ENCODE measurements at places on chromosomes 5 and 9.

- no peak for DNase-seq
These were observed 66.4 kb upstream of the MARCHF11 start for GRCh38 chr5:16245956-16246355.

- no peak for DNase-seq
These were observed 52.2 kb downstream of the MAP1B start for GRCh38 chr5:72159501-72159911.

DNA sequence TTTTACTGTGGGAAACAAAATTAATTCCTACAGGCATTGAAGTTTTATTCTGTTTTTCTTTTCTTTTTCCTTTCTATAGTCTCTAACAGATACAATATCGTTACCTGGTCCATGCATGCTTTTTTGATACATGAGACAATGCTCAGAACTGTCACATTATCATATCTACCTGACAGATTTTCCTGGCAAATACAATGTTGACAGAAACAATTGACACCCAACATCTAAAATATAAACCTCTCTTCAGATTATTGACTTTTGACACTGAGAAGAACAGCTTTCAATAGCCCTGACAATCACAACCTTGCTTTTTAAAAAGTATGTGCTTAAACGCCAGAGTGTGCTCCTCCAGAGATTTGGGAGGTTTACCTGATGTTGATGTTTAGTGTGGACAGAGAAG, 2334.6 kb upstream of the WWC1 start:
- DNase-seq = no peak

DNA sequence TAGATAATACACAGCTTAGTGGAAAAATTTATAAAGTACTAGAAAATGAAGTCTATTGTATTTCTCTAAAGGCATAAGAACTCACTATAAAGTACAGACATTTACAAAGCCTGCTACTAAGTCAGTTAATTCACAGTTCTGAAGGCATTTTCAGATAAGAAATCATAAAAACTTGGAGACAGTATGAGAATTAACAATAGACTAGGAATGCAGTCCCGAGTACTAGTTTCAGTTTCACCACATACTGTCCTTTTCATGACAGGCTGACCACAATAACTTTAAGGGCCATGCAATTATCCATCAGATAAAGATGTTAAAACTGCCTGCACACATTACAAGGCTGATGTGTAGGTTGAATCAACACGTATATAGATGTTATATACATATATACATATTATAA, 362.6 kb upstream of the SMC2 start:
- no peak for DNase-seq

DNA sequence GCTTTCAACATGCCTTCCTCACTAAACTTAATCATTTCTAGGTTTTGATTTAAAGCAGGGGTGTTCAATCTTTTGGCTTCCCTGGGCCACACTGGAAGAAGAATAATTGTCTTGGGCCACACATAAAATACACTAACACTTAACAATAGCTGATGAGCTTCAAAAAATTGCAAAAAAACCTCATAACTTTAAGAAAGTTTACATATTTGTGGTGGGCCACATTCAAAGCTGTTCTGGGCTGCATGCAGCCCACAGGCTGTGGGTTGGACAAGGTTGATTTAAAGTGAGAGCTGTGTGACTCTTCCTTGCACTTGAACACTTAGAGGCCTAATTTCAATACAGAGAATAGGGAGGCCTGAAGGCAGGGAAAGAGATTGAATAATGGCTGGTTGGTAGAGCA, 598.3 kb downstream of the EFNA5 start:
- DNase-seq = no peak

DNA sequence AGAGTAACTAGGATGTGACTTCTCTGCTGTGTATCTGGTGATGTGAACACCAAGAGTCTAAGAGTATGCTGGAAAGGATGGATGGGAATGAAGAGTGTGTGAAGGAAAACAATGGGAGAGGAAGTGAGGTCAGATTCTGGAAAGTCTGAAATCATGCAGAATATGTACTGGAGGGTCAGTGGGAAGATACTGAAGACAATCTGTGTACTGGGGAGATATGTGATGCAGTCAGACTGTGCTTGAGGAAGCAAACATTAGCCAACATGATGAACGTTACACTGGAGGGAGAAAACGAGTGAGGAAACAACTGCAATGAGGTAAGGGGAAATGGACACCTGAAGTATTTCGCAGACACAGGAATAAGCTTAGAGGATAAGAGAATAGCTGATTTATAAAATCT, 105.7 kb downstream of the NR3C1 start:
- DNase-seq = no peak

- no peak for DNase-seq
These were observed 552.4 kb upstream of the ZNF608 start for GRCh38 chr5:125298746-125299379.

DNA sequence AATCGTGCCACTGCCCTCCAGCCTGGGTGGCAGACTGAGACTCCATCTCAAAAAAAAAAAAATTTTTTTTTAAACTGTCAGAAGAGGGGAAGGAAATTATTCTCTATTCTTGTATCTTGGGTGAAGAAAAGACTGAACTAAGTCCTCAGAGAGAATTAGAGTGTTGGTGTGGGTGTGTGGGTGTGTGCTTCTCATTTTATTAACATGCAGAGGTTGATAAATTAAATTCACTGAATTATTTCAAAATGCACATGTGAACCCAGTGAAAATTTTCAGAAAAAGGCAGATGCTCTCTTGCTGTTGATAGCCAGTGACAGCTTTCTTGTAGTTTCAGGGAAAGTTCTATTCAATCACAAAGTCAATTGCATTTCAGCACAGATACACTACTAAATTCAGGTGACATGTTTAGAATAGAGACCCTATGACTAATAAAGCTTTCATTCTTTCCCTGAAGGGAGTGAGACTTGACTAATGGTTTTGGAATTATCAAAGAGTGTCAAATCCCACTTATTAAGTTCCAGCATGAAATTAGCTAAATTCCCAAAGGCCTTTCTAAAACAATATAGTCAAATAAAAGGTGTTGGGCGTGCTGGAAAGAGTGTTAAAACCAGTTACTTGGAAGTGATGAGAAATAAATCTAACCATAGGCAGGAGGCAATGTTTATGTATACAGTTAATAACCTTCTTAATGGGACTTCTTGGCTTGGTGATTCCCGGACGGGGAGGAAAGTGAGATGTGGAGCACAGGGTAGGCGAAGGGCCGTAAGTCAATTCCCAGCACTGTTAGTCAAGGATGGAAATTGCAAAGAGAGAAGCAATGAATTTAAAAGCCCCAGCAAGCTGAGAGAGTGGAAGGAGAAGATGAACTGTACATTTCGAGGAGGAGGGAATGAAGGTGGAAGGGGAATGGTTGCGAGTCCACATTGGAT, 103.2 kb upstream of the SPATA31D4 start:
- no peak for DNase-seq

- no peak for DNase-seq
These were observed 40.2 kb upstream of the TAS2R1 start for GRCh38 chr5:9670371-9670770.
